ENCODE measurements at places on chromosomes 2 and 18.

DNA sequence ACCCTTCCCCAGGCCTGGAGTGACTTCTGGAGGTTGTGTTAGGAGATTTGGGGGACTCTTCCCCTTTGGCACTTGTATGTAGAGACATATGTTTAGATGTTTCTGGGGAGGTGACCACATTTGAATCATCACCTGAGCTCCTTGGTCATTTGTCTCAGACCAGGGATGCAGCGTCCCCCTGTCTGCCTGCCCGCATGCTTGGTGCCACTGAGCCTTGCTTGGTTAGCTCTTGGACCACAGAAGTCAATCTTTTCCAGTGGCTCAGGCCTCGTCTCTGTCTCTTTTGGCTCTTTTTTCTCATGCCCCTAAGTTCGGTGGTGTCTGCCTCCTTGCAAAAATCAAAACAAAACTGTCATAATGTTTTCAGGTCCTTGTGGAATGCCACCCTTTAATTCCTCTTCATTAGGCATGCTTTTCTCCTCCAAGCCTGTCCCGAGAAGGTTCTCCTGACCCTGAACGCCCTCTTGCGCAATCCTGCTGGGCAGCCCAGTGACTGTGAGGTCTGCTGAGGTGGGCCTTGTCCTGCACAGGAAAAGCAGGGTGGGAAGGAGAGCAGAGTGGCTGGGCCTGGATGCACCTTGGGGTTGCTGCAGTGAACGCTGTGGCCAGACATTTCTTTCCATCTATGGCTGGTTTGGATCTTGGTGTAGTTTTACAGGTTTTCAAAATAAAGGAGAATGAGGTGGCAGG is 24.9 kb downstream of the GLI2 start:
- DNase-seq = peak; percentile 20

DNA sequence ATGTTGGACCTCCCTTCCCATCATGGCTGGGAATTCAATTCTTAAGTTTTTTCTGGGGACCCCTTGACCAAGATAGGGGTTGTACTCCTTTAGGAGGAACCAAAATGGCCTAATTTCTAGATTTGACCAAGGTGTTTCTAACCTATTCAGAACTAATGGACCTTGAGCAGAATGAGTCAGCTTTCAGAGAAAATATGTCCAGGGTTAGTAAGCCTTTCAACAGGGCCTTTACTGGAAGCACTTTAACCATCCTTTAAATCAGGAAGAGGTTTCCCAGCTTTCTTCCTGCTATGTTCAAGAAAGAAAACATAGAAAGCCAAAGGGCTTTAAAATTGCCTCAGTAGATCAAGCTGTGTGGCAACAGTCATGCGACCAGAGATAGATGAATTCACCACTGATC is 1184.9 kb upstream of the ACVR2A start:
- DNase-seq = no peak

DNA sequence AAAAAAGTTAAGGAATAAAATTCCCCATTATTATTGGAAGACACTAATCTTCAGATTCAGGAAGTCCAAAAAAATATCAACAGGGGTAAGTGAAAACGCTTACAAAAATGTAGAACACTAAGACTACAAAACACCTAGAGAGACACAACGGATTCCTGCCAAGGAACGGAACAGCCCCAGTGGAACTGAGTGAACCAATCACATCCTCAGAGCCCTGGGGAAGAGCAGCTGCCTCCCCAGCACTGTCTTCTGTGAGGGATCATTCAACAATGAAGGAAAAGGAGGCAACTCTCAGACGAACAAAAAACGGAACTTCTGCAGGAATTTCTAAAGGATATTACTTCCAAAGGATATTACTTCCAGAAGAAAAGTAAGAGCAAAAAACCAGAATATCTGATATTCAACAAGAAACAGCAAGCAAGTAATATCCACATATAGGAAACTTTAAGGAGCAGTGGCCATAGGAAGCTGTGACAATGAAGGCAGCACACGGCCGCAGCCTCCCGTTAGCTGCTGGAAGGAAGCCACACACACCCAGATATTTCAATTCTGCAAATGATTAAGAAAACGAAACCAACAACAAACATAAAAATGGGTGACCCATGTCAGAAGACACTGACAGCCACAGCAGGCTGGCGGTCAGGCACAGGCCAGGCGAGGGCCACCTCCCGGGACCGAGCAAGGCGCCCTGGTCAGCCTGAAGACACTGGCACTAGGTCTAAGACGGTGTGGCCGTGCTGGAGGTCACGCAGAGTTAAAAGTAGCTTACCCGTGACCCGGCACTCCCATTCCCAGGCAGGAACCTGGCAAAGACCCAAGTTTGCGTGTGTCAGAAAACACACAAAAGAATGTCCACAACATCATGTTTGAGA is 81.8 kb downstream of the HDAC4 start:
- DNase-seq = no peak

- peak; percentile 93 for DNase-seq
Measured at GRCh38 chr2:55112229-55113031, 62.2 kb upstream of the RTN4 start.

- no peak for DNase-seq
Measured at GRCh38 chr2:118698564-118698963, 148.9 kb downstream of the EN1 start.

DNA sequence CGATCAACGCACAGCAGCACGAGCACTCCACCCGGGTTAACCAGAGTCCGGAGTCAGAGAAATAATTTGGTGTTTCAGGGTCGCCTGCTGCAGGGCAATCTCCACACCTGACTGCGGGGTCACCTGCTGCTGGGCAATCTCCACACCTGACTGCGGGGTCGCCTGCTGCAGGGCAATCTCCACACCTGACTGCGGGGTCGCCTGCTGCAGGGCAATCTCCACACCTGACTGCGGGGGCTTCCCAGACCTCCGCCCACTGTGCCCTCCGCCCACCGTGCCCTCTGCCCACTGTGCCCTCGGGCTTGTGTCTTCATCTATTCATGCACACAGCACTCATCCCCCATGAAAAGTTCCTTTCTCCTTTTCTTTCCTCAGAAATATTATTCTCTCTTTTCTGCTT is 500.2 kb upstream of the SALL3 start:
- no peak for DNase-seq

- no peak for DNase-seq
Measured at GRCh38 chr18:52546686-52547346, 206.8 kb downstream of the DCC start.

DNA sequence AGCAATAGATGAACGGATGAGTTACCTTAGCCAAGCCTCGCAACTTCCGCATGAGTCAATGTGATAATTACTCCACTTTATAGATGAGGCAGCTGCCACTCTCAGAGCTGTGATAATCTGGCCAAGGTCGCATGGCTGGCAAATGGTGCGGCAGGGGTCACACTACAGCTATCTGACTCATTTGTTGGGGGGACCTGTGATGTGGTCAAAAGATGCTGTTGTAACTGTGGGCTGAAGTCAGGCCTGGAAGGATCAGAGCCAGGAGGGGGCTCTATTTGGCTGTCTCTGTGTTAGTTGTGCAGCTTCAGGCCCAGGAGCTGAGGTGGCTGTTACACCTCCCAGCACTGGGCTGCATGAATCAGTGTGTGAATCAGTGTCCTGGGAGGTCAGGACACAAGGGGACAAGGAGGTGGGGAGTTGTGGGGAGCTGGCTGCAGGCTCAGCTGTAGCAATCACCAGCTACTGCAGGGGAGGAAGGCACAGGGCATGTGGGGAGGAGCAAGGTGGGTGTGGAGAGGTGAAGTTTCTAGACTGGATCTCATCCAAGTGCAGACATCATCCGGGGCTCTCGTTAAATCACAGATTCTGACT is 33.1 kb downstream of the NGEF start:
- no peak for DNase-seq

DNA sequence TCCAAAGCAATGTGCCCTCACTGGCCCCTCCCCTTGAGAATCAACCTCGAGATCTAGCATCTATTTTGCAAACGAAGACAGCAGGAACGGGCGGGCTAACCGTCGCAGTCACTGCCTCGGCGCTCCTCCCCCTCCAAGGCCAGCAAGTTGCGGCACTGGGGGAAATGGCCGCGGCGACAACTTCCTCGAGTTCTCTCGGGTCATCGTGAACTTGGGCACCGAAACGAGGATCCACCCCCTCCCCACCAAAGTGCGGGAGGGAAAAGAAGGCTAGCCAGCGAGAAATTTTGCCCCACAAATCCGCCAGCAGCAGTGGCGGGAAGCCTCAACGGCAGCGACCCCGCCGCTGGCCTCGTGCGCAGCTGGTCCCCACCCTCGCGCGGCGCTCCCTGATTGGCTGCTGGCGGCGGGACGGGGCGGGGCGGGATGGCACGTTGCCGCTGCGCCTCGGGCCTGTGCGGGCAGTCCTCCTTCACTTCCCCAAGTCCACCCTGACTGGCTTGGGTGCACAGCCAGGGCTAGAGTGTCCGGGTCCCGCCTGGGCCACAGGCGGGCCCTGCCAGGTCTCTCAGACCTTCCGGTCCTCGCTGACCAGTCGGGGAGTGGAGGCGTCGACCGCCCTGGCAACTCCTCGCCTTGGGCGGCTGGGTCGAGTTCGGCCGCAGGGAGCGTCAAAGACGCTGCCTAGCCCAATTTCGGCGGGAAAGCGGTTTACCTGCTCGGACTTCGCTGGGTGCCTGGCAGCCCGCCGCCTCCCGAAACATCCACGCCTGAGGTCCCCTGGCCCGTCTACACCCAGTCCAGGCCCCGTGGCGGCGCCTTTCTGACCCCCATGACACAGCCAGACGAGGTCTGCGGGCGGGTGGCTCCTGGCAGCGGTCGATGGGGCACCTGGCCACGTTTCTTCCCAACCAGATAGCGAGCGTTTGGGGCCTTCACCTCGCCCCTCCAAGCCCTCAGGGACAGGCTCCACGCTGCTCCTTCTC is at the start of gene BOLL:
BOLL (minus strand) TSS at position 364 of the 986 bp plus-strand sequence. CDS start 3,469 bp downstream, outside the sequence.
- DNase-seq = peak; percentile 80

DNA sequence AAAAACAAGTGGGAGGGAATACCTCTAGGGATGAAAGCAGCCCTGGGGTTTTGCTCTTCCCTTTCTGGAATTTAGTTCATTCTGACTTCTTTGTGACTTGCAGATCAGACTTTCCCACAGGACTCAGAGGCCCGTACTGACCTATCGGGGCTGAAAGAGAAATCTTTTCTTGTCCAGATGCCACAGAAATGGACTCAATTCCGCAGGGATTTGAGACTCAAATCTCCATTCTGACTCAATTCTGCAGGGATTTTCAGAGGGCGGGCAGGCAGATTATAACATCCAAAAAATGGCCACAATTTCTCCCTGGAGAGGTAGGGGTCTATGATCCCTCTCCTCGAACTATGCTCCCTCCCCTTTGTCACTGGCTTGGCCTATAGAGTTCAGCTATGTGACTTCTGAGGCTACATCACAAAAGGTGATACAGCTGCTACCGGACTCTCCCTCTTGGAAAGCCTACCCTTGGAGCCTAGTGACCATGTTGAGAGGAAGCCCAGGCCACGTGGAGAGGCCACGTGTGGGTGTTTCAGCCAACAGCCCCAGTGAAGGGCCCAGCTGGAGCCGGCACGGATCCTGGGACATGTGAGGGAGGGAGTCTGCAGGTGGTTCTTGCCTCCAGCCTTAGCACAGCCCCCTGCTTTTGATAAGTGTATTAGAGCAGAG is 4.8 kb upstream of the EFHD1 start:
- DNase-seq = no peak

DNA sequence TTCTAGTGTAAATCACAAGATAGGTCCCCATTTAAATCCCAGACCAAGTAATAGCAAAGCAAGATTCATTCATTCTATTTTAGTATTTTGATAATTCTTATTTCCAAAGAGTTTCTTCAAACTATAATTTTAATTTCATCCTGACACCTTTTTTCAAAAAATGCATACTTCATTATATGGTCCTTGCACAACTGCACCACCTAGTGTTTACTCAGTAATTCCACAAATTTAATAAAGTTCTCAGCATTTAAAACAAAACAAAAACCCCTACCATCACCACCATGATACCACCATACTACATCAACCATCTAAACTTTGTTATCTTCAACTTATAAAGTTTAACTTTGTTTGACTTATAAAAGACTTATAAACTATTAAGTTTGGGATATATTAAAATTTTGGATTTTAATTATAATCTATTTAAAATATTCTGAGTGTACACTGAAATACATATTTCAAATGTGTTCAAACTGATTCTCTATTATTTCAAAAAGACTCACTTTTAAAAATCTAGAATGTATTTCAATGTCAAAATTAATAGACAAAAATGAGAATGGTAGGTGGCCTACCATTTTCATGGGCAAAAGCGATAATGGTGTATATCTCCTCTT is 44.2 kb downstream of the WDPCP start:
- DNase-seq = no peak

DNA sequence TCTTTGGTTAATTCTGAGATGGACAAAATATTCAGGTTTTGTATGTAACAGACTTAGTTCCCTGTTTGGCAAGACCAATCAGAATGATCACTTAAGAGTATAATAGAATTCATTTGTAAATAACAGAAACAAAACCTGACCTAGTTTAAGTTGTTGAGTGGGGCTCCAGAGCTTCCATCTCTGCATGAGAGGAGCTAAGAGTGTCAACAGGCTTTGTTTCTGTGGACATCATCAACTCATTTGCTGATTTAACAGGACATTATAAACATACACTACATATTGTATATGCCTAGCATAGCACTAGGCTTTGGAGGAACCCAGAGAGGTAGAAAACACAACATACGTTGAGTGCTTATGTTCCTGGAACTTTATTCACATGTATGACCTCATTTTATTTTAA is 75.3 kb upstream of the TRIB2 start:
- no peak for DNase-seq

DNA sequence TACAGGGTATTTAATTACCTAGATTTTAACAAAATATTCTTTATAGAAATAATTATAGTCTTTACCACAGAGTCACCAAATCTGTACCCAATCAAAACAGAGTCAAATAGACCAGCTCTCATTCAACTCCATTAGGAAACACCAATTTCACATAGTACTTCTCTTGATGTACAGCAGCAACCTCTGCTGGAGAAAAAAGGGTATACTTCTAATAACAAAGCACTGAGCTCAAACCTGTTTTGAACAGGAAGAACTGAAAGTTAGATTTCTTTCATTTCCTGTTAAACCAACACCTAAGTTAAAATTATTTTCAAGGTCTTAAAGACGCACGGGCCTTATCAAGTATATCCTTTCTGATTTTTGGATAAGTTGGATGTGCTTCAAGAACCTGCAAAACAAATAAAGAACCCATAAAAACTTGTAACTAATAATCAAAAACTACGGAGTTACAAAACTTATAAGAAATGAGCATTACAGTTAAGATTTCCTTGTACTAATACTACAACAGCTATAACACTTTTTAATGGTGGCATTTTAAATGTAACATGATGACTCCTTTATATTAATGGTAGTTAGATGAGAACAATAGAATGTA is 79.0 kb downstream of the TTC21B start:
- no peak for DNase-seq
